ENCODE measurements at places on chromosomes 5 and 9.

DNA sequence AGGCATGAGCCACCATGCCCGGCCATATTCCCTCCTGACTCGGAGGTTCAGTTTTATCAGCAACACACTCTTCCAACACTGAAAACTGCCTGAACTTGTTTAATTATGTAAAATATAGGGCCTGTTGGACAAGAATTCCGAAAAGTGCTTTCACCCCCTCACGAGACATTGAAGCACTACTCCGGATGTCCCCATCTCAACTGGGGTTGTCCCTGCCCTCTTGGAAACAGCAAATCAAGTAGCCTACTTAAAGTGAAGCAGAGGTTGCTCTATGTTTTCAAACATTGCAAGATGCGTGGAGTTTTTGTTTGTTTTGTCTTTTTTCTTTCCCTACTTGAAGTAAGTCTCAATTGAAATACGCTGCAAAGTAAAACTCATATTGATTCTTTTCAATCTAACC, 7.6 kb downstream of the PTGER4 start:
- no peak for DNase-seq

- DNase-seq = no peak
Measured at GRCh38 chr9:2128618-2129017, 113.5 kb downstream of the SMARCA2 start.

- peak; percentile 71 for DNase-seq
Measured at GRCh38 chr5:141512390-141512910, 23.6 kb downstream of the PCDHGC5 start.

GRCh38 chr5:25568294-25568693, 923.5 kb upstream of the CDH10 start:
- no peak for DNase-seq

DNA sequence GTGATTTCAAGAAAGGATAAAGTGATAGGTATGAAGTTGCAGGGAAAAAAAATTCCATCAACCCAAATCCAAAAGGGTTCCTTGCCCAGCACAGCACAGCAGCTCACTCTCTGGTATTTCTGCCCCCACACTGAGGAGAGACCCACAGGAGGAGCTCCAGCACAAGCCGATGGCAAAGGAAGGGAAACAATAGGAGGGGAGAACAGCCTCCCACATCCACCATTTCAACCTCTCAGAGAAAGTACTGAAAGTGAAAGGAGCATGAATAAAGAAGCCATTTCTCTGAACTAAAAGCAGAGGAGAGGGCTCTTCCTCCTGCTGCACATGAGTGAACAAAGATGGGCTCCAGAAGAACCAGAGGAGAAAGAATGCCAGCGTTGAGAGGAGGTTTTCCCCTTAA, 54.9 kb upstream of the ZSWIM6 start:
- DNase-seq = peak; percentile 47

GRCh38 chr5:38554861-38555260, 1.6 kb downstream of the LIFR start:
- DNase-seq = no peak

DNA sequence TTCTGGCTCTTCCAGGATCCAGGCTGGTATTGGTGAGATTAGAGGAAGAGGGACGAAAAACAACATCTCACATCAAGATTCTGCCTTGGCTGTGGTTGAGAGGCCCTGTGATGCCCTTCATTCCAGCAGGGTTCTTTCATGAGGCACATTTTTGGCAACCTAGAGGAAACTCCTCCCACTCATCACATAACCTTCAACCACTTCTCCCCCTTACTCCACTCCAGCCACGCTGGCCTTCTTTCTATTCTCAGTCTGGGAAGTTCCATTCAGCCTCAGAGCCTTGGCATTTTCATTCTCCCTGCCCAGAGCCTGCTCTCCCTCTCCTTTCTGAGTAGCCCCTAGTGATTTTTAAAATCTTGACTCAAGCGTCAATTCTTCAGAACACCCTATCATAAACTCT, 337.5 kb downstream of the ZSWIM6 start:
- no peak for DNase-seq

DNA sequence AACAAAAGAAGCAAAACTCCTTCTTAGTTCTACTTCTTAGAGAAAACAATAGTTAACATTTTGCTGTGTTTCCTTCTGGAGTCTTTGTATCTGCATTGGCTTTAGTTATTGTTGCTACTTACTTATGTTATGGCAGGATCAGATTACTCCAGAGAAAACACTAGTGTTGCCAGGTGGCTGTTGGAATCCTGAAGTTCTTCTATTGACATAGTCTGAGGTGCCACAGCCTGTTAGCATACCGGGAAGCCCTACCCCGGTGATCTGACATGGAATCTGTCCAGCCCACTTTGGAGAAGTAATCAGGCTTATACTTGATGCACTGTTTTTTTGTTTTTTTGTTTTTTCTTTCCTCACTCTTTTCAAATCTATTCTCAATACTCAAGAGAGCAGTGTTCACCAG, 68.5 kb upstream of the CEP78 start:
- DNase-seq = peak; percentile 3

GRCh38 chr9:33167972-33168461, 881 bp upstream of the B4GALT1 start:
- no peak for DNase-seq

DNA sequence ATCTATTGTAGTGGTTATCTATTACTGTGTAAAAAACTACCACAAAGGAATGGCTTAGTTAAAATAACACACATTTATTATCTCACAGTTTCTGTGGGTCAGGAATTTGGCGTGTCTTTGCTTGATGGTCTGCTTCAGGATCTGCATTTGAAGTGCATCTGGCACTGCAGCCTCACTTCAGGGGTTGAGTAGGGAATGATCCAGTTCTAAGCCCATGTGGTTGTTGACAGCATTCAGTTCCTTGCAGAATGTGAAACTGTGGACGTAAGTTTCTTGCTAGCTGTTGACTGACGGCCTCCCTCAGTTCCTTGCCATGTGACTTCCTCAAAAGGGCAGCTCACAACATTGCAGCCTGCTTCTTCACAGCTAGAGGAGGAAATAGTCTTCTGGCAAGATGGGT, 2.1 kb upstream of the OGN start:
- DNase-seq = peak; percentile 60

GRCh38 chr5:111930905-111931461, 174.0 kb upstream of the NREP start:
- DNase-seq = peak; percentile 93

DNA sequence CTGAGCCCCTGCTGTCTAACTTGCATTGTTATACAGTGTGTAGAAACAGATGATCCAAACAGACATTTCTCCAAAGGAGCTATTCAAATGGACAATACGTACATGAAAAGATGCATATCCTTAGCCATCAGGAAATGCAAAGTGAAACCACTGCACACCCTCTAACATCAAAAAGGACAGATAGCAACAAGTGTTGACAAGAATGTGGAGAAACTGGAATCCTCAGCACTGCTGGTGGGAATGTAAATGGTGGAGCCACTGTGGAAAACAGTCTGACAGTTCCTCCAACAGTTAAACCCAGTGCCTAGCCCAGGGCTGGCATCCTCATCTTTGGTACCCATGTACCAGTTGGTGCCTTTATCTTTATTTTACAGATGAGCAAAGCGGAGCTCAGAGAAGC, 8.5 kb downstream of the ORM2 start:
- no peak for DNase-seq

DNA sequence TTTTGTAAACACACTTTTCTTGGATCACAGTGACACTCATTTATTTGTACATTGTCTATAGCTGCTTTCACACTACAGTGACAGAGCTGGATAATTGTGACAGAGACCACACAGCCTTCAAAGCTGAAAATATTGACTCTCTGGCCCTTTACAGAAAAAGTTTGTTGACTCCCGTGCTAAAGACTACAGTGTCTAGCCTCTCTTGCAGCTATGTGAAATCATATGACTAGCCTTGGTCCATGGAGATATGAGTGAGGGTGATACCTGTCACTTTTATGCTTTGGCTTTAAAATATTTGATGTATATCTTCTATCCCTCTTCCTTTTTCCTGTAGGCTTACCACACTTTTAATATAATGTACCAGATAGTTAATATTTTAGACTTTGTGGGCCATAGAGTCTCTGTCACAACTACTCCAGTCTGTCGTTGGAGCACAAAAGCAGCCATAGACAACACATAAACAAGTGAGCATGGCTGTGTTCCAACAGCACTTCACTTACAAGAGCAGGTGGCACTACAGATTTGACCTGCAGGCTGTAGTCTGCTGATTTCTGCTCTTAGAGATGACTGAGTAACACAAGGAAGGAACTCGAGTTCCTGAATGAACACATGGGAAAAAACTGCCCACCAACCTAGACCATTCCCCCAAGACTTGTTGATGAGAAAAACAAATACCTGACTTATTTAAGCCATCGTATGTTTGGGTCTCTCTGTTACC, 73.5 kb upstream of the ANKRD55 start:
- no peak for DNase-seq

DNA sequence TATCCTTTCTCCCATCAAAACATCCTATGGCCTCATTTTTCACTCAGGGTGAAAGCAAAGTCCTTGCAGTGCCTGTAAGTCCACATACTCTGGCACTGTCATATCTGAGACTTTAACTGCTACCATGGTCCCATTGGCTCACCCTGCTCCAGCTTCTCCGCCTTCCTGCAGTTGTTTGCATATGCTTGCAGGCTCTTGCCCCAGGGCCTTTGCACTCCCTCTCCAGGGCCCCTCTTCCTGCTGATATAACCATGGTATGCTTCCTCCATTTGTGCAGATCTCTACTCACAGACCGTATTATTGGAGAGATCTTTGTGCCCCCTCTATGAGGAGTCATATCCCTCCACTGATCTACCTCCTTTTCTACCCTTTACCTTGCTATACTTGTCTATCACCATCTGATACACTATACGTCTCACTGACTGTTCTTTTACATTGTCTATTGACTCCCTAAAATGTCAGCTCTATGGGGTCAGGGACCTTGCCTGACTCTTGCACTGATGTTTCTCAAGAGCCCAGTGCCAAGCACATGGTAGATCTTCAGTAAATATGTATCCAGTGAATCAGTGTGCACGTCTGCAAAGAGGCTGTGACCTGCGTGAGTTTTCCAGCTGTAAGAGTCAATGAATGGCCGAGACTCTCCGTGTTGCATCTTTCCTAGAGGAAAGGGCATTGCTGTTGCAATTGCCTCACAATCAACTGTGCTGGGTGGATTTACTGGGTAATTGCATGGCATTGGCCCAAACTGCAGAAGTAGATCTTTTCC, 81.7 kb upstream of the CPEB4 start:
- DNase-seq = no peak

DNA sequence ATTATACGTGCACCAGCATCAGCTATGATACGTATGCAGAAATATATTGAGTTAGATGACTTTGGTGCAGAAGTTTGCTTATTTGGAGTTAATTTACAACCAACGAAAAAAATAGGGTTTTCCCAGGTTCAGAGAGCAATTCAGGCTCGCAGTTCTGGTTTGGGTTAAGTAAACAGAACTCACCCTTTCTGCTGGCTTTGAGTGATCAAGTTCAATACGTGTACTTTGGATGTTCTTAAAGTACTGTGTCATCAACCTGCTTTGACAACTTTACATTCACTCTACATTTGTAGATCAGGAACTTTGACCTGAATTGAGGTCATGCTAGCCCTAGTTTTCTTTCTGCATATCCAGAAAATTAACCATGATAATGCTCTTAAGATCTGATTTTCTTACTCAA, 40.7 kb downstream of the ACOT12 start:
- no peak for DNase-seq

GRCh38 chr9:22449719-22450118, 3.1 kb downstream of the DMRTA1 start:
- no peak for DNase-seq

DNA sequence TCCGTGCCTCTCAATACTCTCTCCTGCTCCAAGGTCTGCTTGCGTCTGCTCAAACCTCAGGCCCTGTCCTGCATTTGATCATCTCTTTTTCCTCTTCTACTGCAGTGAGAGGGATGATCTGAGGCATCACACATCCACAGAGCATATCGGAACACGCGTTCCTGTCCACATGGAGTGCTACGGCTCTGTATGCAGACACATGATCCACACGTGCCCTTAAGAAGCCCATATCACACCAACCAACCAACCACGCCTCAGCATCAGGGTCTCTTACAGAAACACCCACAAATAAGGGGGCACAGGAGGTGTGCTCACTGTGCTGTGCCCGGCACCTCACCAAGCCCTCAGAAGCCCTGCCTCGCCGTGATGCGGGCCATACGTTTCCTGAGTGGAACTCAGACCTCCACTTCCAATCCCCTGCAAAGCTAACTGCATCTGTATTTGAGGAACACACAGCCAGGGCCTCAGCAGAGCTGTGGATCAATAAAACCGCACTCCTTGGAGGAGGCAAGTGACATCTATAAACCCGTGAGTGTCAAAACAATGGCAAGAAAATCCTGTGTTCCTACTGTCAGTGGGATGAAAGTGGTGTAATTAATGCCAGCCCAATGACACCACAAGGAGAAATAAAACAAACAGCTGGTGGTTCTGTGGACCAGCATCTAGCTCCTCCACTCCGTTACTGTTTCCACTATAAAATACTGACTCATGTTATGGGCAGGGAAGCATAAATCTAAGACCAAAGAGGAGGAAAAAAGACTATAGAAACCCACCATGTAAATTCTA, 40.4 kb downstream of the AK8 start:
- DNase-seq = no peak

- DNase-seq = no peak
Measured at GRCh38 chr5:16842896-16843295, 93.2 kb downstream of the MYO10 start.

DNA sequence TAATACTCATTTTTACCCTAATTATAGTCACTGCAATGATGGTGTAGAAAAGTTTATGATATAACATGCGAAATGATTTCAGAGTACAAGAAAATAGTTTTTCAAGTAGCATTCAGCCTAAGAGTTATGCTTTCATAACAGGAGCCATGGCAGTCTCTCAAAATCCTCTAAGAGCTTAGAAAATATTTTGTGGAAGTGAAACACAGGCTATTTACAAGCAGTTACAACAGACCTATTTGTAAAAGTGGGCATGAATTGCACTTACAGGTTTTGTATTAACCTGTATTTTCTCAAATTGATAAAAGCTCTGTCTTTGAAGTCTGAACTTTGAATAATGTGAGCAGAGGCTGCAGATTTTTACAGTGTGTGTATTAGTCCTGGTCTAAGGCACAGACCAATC, 523.3 kb downstream of the LRRC70 start:
- no peak for DNase-seq

- DNase-seq = peak; percentile 52
Measured at GRCh38 chr9:129253803-129254381, 75.8 kb upstream of the IER5L start.

DNA sequence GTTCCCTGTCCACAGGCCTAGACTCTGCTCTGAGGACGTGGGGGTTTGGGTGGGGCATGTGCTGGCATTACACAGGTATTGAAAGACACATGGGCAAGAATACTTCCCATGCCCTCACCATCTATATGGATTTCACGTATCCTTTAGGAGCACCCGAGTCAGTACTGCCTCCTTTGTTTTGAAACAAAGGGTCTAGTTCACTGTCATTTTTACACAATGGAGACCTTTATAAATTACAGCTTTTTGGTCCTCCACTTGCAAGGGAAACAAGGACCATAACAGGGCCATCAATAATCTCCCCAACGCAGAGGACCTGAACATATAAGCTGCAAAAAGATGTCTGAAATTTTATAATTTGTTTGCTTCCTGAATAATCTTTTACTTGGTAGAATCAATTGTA, 24.9 kb upstream of the CRHBP start:
- no peak for DNase-seq

All from iris pigment epithelial cell (primary cell).